ENCODE measurements at places on chromosomes 12 and 14.

DNA sequence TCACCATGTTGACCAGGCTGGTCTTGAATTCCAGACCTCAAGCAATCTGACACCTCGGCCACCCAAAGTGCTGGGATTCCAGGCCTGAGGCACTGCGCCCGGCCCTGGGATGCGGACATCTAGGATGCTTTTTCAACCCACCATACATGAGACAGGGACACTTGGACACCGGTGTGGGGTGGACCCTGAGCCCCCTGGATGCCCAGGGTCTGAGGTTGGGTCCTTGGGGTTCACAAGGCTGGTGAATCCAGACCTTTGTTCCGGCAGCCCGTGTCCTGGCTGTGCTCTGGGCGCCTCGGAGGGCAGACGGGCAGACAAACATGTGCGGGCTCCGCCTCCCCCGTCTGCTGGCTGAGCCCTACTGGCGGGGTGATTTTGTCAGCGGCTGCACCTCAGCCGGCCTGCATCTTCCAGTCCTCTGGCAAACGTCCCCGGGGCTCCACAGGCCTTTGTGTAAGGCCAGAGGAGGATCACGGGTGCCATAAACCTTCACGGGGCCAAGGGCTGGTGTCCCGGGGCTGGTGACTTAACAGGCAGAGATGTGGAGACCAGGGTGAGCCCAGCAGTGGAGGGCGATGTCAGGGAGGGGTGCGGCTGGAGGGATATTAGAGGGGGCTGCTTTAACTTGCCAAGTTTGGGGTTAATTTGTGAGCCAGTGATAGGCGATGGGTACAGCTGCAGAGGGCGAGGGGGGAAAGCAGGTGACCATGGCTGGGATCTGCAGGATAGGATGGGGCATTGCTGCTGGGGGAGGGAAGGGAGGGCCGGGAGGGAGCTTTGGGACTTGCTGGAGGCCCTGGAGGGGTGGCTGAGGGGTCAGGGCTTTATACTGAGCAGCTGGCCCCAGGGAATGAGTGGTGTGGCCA is 5.8 kb downstream of the ASPG start:
- no peak for DNase-seq

DNA sequence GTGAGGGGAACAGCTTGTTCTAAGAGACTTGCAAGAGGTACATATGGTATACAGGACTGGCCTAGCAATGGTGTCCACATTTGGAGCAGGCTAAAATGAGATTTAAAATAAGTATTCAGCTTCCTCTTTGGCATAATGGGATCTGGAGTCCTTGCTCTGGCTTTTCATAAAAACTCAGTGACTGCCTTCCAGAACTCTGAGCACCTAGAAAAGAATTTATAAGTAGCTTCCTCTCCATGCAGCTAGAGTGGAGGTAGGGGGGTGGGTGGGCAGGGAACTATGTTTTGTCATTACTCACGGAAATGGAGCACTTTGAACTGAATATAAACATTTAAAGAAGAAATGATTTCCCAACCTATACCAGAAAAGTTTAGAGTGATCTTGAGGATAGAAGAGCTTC is 3.3 kb upstream of the C12orf71 start:
- no peak for DNase-seq

DNA sequence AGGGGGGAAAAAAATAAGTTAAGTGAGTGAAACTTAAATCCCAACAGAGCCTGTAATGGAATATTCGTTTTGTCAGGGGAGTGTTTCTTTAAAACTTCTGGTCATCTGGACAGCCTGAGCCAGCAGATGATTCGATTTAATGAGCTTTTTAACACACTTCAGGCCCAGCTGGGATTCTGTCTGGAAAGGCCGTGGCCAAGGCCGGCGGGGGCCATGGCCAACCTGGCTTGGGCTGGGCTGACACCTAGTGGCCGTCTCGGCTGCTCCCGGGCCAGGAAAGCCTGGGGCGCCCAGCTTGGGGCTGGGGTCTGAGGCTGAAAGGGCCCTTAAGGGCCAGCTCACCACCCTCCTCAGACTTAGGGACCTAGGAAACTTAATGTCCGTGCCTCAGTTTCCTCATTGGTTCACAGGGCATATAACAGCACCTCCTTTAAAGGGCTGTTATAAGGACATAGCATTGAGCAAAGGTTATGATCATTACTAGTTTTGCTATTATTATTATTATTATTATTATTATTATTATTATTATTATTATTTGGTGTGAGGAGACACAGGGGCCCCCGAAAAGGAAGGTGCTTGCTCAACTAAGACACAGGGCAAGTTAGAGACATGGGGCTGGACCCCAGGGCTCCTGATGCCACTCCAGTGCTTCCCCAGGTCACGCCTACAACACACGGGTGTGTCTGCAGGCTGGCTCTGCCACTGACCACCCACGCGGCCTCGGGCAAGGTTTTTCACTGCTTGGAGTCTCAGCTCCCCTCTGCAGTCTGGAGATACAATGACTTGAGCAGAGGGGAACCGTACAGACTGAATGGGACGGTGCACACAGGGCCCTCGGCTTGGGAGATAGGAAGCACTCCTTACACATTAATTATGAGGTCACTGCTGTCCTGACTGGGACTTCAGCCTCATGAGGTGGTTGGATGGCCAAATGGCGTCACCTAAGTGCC is 84.0 kb downstream of the SYNE3 start:
- no peak for DNase-seq

- DNase-seq: no peak
Measured at GRCh38 chr12:104130760-104131159, 7.2 kb downstream of the NFYB start.

DNA sequence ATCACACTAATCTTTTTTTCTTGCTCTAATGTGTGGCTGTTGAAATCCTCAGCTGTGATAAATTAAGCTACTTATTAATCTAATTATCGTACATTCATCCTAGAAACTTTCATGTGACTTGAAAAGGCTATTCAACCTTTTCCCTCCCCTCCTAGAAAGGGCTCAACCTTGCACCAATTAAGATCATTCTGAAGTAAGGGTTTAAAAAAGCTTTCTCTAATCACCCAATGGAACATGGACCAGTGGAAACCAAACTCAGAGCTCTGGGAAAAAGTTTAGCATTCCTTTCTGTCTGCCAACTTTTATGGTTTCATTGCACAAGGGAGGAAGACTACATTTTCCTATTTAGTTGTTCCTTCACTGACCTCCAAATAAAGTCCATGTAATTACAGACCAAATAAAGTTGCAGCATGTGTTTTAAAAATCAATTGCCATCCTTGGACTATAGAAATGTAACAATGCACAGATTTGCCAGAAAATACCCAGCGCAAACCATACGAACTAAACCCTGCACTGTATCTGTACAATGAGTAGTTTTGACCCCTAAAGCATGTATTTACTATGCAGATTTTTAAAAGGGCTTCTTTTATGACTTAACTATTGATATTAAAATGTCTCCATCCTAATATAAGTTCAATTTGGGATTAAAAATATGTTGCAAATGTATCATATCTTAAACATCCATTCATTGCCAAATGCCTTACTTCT is 142.6 kb upstream of the OTX2 start:
- no peak for DNase-seq

DNA sequence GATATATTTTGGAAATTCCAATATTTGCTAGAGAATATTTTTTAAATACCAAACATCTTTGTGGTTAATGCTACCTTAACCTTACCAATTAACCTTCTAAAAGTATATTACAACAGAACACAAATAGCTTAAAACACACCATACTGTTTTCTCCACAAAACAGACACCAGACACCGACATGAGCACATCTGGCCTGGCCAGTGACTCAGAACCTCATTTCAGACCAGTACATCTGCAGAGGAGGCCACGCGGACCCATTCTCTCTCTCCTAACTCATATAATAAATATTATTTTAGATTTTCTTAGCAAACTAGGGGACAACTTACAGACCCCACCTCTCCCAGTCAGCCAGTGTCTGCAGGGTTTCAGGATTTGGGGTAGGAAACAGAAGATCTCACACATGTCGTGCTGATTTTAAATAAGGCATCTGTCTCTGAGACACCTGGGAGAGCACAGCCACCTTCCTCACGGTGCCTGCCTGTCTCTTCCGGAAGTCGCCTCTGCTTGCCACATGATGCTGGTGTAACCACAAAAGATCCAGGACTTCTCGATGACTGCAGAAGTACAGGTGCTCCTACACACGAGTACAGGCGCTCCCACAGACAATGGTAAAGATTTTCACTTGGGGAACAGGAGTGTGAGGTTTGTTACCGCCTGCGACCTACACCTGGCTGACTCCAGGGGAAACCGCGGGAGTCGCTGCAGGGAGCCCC is 9.7 kb upstream of the ANKLE2 start:
- DNase-seq: no peak

DNA sequence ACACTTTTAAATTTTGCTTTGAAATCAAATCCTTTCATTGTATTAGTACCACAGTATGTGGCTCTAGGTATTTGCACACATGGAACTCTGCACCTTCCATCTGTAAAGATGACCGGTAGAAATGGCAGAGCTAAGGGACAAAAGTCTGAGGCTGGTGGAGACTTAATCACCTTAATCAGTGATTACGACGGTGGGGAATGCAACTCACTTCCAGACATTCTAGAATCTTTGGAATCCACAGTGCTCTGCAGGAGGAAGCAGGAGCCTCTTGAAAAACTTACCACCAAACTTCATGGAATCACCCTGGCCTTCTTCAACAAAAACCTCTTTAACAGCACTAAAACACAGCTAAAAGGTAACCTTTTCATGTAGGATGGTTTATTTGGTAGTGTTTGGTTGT is 3.9 kb upstream of the DACT1 start:
- no peak for DNase-seq

DNA sequence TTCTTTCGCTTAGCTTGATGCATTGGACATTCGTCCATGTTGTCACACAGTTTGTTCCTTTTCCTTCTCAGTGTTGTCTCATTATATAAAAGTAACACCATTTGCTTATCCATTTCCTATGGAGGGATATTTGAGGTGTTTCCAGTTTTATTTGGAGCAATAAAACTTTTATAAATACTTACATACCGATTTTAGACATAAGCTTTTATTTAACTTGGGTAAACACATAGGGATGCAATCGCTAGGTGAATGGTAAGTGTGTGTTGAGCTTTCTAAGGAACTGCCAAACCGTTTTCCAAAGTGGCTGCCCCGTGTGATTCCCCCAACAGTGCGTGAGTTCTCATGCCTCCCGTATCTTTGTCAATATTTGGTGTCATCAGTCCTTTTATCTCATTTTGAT is 95.2 kb upstream of the DYNC1H1 start:
- no peak for DNase-seq

- DNase-seq: no peak
Measured at GRCh38 chr12:13044906-13045299, 722 bp downstream of the FAM234B start.

- no peak for DNase-seq
Measured at GRCh38 chr12:124771462-124772288, 92.0 kb downstream of the SCARB1 start.

DNA sequence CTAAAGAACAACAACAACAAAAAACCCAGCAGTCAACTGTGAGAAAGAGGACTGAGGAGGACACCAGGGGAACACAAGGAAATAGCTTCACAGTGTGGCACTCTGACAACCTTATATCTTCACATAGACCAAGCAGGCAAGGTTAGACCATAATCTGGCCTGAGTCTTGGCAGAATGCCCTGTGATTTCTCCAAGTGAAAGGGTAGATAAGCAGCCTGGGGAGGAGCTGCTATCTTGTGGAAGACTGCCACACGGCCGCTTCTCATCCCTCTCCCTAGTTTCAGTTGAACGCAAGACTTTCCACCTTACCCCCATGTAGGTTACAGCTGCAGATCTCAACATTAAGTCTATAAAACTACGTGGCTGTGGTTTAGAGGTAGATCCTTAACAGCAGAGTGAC is 3.7 kb downstream of the SLC25A21 start:
- DNase-seq: no peak
